Stimulated activated CD8-positive, alpha-beta memory T cell treated with anti-CD3 and anti-CD28 coated beads, Interleukin-4, amount 100 ng/mL, for 4 hours (primary cell): ENCODE measurements at places on chromosomes 7 and 10.

GRCh38 chr10:95694665-95695064 is 938 bp upstream of the TCTN3 start:
- no peak for DNase-seq

DNA sequence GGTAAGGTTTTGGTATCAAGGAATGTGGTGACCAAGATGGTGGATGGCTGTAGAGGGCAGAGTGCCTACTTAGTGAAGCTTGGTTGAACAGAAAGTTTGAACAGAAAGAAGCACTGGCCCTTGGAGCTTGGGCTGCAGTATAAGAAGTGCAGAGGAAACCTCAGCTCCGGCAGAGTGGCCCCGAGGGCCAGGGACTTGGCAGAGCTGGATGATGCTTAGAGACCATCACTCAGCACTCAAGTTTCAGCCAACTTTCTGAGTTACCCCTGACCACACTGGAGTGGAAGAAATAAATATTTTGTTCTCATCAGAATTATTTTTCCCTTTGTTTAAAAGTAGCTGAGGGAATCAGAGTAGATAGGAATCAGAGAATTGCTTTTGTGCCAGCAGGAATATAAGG is 336.7 kb downstream of the C7orf25 start:
- no peak for DNase-seq

DNA sequence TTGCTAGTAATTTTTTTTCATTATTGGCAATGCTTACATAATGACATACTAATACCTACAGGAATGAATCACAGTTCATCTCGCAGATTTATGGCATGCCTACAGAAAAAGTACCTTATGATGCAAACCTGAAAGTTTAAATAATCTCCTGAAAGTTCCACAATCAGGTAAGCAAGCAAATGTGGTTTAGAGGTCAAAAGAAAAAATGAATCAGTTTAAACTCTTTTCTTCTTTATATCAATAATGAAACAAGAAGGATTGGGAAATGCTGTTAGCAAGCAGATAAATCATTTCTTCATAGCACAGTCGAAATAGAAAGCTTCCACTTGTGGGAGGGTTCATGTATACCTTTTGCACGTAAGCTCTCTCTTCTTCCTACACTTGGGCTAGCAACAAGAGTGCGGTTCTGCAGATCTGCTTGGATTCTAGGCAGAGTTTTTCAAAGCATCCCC is 53.7 kb upstream of the MTPN start:
- DNase-seq, result no peak

GRCh38 chr7:95469848-95470247 is 15.9 kb upstream of the ASB4 start:
- no peak for DNase-seq

DNA sequence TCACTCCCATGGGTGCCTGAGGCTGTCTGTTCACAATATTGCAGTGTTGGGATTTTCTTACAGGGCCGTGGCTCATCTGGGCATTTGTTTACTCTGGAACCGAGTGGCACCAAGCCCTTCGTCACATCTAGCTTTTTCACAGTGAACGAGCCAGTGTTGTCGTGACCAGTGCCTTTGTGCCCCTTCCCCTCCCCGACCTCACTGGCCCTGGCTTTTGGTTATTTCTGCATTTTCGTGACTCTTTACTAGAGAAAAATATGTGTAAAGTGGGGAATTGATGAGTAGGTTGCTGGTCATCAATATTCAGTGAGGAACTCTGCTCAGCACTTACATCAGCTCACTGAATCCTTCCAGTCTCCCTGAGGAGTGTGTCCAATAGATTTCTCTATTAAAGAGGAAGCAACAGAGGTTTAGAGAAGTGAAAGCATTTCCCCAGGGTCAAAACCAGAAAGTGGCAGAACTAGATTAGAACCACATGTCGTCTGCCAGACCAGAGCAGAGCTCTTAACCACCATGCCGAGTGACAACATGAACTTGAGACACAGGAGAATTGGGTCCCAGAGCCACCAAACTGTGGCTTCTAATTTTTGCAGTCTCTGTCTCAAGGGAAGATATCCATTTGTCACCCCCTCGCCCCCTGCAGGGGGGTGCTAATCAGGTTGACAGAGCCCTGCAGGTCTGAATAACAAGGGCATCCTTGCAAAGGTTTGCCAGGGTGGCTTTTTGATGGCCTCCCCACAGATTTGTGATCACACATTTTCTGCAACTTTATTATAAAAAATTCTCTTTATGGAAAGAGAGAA is 125.3 kb downstream of the CHN2 start:
- no peak for DNase-seq
